GM12878 (cell line): ENCODE measurements at places on chromosomes 6 and 20. TPM values are rescaled to one million over a fixed set of nuclear protein-coding genes. Genes with fewer than 3 reads are reported as not detected.

The SDHAF4 gene
- total RNA-seq: 8.4 and 9.8 TPM in 2 replicates

GRCh38 chr6:17156112-17156921 lies 54.5 kb downstream of the STMND1 start:
- H3K4me3 ChIP-seq: no peak overlapping the region
- DNase-seq: peak; percentile 20
- no peaks in the 10 kb centered on the region for H3K4me1 ChIP-seq

GRCh38 chr6:52019092-52019491 lies 68.3 kb downstream of the PKHD1 start:
- H3K4me3 ChIP-seq: no peak overlapping the region
- no peak for DNase-seq

DNA sequence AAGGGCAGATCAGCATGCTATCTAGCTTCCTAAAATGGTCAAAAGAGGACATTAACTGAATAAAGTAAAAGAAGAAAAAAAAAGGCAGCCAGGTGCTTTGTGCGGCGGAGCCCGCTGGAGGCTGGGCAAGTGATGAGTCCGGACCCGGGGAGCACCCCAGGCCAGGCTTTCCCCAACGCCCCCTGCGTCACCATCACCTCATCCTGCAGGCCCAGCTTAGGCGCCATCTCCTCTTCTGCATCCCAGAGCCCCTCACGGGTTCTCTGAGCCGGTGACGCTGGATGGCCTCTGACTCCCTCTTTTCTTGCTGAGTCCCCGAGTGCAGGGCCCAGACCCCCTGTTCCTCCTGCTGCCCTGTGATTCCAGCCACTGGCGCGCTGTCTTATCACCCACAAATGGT lies 250.1 kb downstream of the TBXT start:
- H3K27me3 ChIP-seq: no peaks in the 10 kb centered on the region; the same call in 1 of the 2 replicates
- H3K4me1 ChIP-seq: no peaks in the 10 kb centered on the region
- no peak overlapping the region for H3K27ac ChIP-seq

- no peak for DNase-seq
- no peaks in the 10 kb centered on the region for H3K27me3 ChIP-seq
- H3K4me3 ChIP-seq: no peak overlapping the region
- H3K36me3 ChIP-seq: no peaks in the 10 kb centered on the region
Observed at GRCh38 chr6:30510419-30511168, 21.3 kb downstream of the HLA-E start.

The MYCT1 gene
- total RNA-seq: not detected in 2 replicates

DNA sequence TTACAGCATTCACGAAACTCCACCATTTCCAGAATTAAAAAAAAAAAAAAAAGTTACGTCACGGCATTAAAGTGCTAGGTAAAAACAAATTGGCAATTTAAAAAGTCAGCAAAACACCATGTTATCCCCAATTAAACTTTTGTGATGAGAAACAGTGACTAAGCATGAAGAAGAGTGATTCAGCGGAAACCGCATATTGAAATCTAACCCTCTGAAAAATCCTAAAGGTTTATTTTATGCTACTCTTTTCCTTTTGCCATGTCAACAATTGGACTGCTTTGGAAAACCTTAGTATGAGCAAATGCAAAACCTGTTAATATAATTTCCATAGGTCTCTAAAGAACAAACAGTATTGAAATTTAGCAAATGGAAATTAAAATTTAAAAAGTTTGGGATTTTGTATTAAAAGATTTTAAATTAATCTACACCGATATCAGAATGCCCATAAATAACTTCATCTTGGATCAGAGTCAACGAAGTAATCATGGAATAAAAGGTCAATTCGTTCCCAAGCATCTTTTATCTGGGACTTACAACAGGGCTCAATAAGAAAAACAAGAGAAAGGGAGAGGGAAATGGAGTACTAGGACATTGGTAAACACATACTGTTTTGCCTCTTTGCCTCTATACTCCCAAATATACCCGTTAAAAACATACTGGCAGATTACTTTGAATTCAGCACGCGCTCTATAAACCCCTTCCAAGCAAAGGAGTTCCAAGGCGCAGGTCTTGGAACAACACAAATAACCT lies 1.1 kb downstream of the FBXO30 start:
- peak overlapping the region; percentile 95 for H3K27ac ChIP-seq
- DNase-seq: no peak
- H3K4me1 ChIP-seq: peaks cover 10% of the 10 kb centered on the region
- H3K36me3 ChIP-seq: no peaks in the 10 kb centered on the region
- peak overlapping the region; percentile 97 for H3K4me3 ChIP-seq

The TCP11 gene
- total RNA-seq: not detected in 2 replicates

DNA sequence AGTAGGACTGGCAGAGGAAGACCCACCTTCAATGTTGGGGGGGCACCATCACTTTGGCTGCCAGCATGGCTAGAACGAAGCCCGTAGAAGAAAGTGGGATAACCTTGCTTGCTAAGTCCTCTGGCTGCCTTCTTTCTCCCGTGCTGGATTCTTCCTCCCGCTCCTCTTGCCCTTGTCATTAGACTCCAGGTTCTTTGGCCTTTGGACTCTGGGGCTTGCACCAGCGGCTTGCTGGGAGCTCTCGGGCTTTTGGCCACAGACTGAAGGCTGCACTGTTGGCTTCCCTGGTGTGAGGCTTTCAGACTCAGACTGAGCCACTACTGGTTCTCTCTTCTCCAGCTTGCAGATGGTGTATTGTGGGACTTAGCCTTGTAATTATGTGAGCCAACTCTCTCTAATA lies 28.2 kb downstream of the GSTA2 start:
- no peaks in the 10 kb centered on the region for H3K4me1 ChIP-seq
- H3K36me3 ChIP-seq: no peaks in the 10 kb centered on the region
- H3K27me3 ChIP-seq: no peaks in the 10 kb centered on the region; the same call in 1 of the 2 replicates
- no peak overlapping the region for H3K27ac ChIP-seq

- peaks cover 6% of the 10 kb centered on the region for H3K4me1 ChIP-seq
- no peaks in the 10 kb centered on the region for H3K27me3 ChIP-seq
- H3K4me3 ChIP-seq: no peak overlapping the region
- no peak overlapping the region for H3K27ac ChIP-seq
Observed at GRCh38 chr6:1709234-1709641, 99.5 kb downstream of the FOXC1 start.

DNA sequence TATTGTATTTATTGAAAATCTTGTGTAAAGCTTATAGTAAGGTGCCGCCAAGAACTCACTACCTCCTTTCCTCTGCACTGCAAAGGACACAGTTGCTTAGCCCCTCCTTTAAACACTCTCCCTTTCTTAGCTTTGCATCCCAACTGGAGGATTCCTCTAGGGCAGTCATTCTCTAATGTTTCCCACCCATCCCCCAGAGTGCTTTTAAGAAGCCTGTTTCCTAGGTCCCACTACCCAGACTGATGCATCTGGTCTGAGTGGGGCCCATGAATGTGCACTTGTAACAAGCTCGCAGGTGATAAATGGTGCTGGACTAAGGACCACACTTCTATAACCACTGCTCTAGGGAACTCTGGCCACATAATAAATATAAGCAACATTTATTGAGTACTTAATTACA lies 55.2 kb downstream of the B4GALT5 start:
- peaks cover 13% of the 10 kb centered on the region for H3K36me3 ChIP-seq
- no peak for DNase-seq
- no peak overlapping the region for H3K4me3 ChIP-seq

DNA sequence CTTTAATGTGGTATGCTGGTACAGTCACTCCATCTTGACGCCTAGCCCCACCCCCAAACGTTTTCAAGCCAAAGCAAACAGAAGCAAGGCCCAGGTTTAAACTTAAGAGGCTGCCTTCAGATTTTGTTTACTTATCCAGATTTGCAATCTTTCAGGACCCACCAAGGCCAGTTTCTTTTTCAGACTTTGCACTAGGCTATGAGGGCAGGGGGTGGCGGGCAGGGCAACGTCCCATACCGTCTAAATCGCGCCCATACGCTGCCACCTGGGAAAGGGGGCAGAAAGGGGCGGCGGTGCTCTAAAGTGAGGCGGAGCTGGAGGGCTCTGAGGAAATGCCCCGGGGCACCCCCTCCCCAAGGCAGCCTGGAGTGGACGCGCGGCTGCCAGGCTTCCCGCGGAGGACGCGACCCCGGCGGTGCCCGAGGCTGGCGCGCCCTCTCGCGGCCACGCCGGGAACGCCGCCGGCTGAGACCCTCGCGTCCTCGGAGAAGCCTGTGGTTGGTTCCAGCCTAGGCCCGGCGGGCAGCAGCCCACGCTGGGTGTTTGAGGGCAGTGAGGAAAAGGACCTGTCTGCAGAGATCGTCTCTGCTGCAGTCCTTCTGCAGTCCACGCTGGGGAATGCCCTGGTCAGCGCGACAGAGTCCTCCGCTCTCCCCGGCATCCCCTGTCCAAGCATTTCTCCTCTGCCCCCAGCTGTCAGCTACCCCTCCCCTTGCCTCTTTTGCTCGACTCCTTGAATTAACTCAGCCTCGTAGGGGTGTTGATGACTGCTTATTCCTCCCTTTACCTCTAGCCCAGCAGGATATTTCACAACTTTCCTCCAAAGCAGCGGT lies 129.2 kb upstream of the PRND start:
- no peaks in the 10 kb centered on the region for H3K36me3 ChIP-seq
- H3K4me1 ChIP-seq: no peaks in the 10 kb centered on the region
- no peaks in the 10 kb centered on the region for H3K27me3 ChIP-seq
- DNase-seq: no peak
